ENCODE measurements at places on chromosomes 3 and 15. TPM values are rescaled to one million over a fixed set of nuclear protein-coding genes. Genes with fewer than 3 reads are reported as not detected.

FAM107A gene
- 0.59 TPM for total RNA-seq

AADAC gene
- 13.7 TPM for total RNA-seq

PLA2G4E gene
- total RNA-seq = 33.8 TPM

UQCRC1 gene
- 132 TPM for total RNA-seq

PRR23C gene
- total RNA-seq = not detected

ARPP21 gene
- 8.1 TPM for total RNA-seq

GPR62 gene
- total RNA-seq = 0.20 TPM
